ENCODE measurements at places on chromosomes 4 and X. TPM values are rescaled to one million over a fixed set of nuclear protein-coding genes. Genes with fewer than 3 reads are reported as not detected.

The CCDC160 gene
- 0.31 TPM for total RNA-seq

The HTN3 gene
- total RNA-seq = not detected

The CXCL5 gene
- total RNA-seq = not detected

The CSAG1 gene
- total RNA-seq = not detected

The SH3TC1 gene
- 4.7 TPM for total RNA-seq

The SORBS2 gene
- total RNA-seq = 156 TPM

The SAP30 gene
- total RNA-seq = 23.2 TPM

The GPRASP3 gene
- total RNA-seq = 48.5 TPM

The KLB gene
- total RNA-seq = not detected

The CT45A2 gene
- not detected for total RNA-seq

The BEX3 gene
- total RNA-seq = 168 TPM

The C4orf50 gene
- 28.2 TPM for total RNA-seq

The BMX gene
- not detected for total RNA-seq

The RGN gene
- 6.9 TPM for total RNA-seq

The MAGEA4 gene
- total RNA-seq = not detected

The RNF150 gene
- total RNA-seq = 53.2 TPM

The CXorf49 gene
- not detected for total RNA-seq

The VSIG4 gene
- total RNA-seq = 14.7 TPM

The DGAT2L6 gene
- total RNA-seq = not detected

The CFAP47 gene
- 5.6 TPM for total RNA-seq

The BCLAF3 gene
- total RNA-seq = 68.2 TPM

The MND1 gene
- 7.5 TPM for total RNA-seq

The S100P gene
- 0.31 TPM for total RNA-seq

The H2BW2 gene
- total RNA-seq = not detected

The OFD1 gene
- total RNA-seq = 39.4 TPM

The TCEAL1 gene
- total RNA-seq = 37.2 TPM

The SATL1 gene
- 3.1 TPM for total RNA-seq

The FRAS1 gene
- 16.0 TPM for total RNA-seq

The ADGRG2 gene
- total RNA-seq = 7.5 TPM

Data from parietal lobe (tissue), 2 donors.